ENCODE measurements at places on chromosomes 1 and 21.

- no peak for DNase-seq
Measured at GRCh38 chr1:113931451-113931851, 2.3 kb downstream of the HIPK1 start.

DNA sequence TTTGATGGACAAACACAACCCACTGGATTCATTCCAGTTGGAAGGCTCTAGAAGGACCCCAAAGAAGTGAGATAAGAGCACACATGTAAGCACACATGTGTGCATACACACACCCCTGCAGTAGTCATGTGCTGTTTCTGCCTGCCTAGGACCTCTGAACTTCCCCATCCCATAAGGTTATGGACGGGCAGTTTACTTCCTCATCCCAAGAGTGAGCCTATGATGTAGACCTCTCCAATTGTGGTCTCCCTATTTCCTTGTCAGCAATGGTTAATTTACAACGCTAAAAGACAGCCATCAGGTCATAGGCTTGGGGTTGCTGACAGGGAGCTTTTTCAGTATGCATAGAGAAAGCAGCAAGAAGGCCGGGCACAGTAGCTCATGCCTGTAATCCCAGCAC is 15.4 kb upstream of the ADAR start:
- no peak for DNase-seq

DNA sequence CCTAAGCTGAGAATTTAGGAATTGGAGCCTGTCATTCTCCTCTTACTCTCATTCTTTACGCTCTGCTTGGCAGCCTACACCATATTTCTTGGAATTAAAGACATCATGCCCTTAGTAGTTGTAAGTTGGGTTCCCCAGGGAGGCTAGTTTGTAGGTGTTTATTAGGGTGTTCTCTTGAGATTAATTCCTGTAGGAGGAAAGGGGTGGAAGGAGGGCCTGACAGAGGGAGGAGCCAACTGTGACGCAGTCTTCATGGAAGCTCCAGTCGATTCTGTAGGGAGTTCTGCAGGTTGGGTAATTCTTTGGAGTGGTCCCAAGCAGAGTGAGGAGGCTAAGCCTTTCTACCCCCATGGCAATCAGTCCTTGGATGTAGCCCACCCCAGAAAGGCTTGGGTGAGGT is 111.4 kb downstream of the HHAT start:
- no peak for DNase-seq

DNA sequence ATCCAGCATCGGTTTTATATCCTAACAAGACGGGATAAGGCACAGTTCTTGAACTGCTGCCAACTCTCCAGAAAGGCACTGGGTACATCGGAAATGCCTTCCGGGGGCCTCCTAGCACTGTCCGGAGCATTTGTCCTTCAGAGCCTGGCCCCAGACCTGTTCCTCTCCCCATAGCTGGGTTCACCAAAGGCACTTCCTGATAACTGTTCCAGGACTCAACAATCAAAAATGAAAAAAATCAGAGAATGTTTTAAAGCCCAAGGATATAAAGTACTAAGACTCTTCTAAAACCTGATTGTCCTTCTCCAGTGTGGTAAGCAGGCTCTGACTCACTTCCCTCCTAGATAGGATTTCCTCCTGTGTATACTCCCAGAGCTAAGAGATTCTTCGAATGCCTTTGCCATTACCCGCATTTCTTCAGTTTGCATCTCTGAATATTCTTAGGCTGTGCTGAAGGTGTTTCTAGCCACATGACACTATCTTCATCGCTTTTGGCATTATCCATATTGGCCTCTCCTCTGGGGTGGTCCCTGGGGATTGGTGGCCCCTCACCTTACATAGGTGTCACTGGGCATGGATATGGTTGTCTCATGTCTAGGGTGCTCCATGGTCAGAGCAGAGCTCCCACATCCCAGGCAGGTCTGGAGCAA is 112.9 kb downstream of the ZBTB18 start:
- DNase-seq, result no peak

DNA sequence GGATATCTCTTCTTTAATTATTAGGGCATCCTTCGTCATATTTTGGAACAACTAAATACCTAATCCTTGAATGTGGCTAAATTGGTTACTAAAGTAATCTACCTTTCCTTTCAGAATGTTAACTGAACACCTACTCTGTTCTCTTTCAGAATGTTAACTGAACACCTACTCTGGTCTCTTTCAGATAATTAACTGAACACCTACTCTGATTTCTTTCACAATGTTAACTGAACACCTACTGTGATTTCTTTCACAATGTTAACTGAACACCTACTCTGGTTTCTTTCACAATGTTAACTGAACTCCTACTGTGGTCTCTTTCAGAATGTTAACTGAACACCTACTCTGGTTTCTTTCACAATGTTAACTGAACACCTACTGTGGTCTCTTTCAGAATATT is 21.9 kb downstream of the RAB7B start:
- DNase-seq, result no peak
